ENCODE measurements at places on chromosomes 5 and 9.

DNA sequence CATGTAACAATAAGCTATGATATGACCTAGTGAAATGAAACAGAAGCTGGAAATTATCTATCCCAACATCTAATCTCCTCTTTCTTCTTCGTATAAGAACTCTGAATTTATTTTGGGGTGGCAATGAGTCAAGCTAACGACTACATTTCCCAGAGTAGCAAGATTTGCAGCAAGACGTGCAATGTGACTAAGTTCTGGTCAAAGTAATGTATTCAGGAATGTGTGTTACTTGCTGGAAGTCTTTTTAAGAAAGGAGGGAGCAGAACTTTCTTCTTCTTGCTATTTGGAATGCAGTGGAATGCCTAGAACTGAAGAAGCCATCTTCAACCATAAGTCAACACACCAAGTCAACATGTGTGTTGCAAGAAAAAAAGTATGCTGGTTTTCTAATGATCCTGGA, 406.6 kb upstream of the MEF2C start:
- DNase-seq, result no peak

DNA sequence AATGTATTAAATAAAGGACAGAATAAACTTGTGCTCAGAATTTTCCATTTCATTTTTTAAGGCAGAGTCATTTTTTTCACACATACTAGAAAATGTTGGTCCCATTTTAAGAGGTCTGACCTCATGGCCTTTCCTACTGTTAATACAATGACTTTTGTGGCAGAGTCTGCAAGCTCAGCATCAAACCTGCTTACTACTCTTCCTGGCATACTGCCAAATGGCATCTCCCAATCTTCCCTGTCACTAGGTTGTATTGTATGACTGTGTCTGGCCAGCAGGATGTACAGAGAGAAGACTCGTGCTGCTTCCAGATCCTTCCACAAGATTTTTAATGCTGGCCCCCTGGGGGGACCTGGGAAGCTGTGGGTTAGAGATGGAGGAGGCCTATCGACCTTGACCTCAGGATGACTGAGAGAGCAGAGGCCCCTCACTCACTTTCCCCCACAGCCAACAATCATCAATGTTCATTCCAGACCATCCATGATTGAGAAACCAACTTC, 64.7 kb downstream of the BARX1 start:
- no peak for DNase-seq

DNA sequence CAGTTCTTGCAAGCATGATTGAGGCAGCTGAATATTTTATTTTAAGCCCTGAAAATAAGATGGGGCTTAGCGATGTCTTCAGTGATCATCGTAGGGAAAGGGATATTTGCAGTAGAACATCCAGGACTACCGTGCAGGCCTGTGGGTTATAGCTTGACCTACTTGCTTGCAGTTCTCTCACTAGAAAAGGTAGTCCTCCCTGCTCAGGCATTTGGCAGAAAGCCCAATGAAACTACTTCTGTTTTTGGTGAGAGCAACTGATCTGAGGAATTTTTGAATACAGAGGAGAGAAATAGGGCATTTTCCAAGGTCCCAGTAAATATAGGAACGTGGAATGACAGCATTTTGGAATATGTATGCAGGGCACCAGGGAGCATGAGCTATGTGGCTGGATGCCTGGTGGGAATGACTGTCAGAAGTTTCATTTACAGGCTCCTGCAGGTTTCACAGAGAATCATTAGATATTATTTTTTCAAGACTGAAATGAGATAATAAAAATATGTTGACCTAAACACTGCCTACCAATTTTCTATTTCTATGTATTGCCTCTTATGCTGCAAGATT, 417.9 kb upstream of the ACTBL2 start:
- DNase-seq, result no peak

- DNase-seq, result no peak
These were observed 37.1 kb upstream of the KCNMB1 start for GRCh38 chr5:170426149-170426767.

- DNase-seq, result peak; percentile 40
These were observed 16.1 kb downstream of the IFNE start for GRCh38 chr9:21465859-21466518.

DNA sequence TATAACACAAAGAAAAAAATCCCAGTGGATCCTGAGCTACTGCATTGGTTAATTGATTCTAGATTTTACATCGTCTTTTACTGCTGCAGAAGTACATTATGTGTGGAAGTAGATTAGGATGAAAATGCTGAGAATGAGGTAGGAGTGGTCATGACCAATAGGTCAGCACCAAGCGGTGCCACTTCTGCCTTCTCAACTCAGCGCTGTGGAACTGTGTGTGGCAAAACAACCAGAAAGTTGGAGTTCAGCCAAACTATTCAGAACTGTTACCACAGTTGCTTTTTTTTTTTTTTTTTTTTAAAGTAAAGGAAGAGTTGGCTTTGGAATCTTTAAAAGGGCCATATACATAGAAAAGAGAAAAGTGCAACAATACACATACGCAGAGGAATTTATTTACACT, 24.2 kb downstream of the POU5F2 start:
- DNase-seq, result no peak

DNA sequence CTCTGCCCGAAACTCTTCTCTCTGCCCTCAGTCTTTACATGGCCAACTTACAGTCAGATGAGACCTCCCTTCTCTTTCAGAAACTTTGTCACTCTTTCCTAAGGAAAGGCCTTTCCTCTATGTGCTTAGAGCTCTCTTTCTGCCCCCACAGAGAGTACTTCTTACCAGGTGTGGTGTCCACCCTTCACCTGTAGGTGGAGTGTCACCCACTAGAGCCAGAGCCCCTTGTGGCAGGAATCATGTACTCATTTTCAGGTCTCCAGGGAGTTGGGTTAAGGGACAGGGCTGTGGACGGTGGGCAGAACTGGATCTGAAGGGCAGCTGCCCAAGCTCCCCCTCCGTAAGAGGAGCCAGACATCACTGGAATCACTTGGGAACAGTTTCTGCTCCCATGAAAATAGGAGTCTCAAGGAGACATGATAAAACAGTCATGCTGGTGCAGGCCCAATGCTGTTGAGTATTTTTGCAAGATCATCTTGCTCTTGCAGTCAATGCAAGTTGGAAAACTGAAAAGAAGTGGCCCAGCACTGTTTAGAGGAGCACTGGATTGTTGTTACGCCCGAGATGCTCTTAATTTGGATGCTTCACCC, 436.7 kb downstream of the ZSWIM6 start:
- no peak for DNase-seq

DNA sequence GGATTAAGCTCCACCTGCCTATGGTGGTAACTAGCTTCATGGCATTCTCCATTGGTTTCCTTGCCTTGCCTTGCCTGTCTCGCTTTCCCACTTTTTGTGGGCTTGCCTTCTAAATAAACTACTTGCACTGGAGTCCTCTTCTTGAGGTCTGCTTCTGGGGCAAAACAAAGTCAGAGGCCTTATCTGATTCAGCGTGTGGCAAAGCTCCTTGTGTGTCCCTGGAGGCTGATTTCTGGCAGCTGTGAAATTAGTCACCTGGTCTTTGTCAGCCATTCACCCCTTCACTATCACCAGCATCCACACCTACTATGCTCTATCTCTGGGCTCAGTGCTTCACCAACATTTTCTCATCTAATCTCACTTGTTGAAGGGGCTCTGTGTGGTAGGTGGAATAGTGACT, 176.2 kb downstream of the SEC61B start:
- DNase-seq, result no peak

DNA sequence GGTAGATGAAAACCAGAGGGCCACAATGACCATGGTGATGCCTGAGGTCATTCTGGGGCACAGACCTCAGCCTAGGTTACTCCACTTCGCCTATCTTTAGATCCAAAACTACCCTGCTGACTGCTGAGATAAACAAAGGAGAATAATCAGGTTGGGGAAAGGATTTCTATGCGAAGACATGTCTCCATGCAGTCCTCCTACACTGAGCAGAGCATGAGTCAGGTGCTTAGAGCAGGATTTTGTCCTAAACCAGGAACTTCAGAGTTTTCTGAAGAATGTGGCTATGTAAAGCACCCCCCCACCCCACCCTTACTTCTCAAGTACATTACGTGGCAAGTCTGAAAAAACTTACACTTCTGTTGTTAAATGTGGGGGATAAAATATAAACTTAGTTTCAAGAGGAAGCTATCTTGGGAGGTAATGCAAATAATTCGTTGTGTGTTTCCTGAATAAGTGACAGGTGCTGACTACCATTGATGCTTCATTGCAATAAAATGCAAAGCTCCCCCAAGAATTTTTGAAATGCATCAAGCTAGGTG, 19.4 kb downstream of the PDCD1LG2 start:
- DNase-seq, result no peak

GRCh38 chr5:148794275-148794674, 32.1 kb upstream of the ADRB2 start:
- no peak for DNase-seq

DNA sequence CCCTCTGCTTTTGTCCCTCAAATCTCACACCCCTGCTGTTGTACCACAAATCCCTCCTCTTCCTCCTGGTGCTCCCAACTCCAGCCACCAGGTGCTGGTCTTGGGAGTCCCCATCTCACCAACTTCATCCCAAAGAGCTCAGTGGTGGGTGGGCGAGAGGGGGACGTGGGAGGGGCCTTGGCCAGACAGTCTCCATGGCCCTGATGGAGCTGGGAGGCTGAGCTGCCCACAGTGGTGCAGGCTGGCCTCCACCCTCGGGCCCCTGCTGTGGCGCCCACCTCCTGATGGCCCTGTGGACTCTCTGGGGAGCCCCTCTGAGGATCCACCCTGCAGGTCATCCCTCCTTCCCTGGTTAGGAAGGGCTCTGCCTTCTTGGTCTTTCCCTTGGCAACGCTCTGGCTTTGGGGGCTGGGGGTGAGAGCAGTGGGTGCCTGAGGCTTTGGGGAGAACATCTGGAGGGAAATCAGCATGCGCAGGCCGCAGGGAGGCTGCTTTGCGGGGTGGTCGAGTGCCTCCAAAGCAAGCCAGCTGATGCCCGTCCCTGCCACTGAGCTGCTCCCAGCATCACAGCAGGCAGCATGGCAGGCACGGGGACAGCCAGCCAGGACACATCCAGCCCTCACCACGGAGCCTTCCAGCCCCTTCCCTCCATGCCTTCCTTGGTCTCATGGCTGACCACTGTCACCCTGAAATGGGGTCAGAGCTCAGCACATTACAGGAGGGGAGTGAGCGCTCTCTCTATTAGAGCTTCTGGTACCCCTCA, 7.6 kb upstream of the FAM163B start:
- no peak for DNase-seq

- DNase-seq, result no peak
These were observed 1.3 kb downstream of the AGPAT2 start for GRCh38 chr9:136685790-136686533.

DNA sequence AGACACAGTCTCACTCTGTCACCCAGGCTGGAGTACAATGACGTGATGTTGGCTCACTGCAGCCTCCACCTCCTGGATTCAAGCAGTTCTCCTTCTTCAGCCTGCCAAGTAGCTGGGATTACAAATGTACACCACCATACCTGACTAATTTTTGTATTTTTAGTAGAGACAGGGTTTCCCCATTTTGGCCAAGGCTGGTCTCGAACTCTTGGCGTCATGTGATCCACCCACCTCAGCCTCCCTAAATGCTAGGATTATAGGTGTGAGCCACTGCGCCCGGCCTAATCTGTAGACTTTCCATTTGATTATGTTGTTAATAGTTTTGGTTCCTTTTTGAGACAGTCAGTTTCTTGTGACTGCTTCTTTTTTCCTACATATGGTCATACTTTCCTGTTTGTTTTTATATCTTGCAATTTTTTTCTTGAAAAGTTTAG, 31.0 kb downstream of the MTREX start:
- DNase-seq, result no peak

- no peak for DNase-seq
These were observed 81.1 kb upstream of the SPIN1 start for GRCh38 chr9:88307136-88307535.

DNA sequence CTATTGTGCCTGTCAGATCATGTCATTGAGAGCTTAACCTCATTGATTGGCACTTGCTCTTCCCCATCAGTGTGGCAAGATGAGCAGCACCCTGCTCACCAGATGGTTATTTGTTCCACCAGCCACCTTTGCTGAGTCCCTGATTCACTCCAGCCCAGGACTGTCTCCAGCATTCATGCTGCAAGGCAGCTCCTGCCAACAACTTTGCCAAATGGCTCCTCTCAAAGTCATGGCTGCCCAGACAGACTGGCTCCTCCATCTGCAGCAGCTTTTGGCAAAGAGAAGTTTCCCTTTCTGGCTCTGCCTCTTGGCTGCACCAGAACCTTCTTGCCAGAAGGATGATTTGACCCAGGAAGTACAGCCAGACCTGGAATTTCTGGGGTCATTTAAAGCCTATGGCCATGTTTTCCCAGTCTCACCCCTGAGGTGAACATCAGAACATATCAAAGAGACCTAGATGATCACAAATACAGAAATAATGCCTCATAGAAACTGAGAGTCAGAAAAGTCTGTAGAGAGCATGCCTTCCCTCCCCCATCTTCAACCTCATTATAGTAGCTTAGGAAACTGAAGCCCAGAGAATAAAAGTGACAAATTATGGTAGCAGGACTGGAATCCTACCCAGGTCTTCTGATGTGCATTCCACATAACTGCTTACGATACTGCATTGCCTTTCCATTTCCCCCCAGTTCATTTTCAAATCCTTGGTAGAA, 10.4 kb downstream of the PPP2R2B start:
- no peak for DNase-seq

GRCh38 chr5:145975361-145976066, 39.1 kb downstream of the SH3RF2 start:
- no peak for DNase-seq

GRCh38 chr9:126307322-126308061, 19.1 kb upstream of the MVB12B start:
- DNase-seq, result no peak

GRCh38 chr5:15116996-15117395, 245.4 kb upstream of the ANKH start:
- DNase-seq, result no peak

DNA sequence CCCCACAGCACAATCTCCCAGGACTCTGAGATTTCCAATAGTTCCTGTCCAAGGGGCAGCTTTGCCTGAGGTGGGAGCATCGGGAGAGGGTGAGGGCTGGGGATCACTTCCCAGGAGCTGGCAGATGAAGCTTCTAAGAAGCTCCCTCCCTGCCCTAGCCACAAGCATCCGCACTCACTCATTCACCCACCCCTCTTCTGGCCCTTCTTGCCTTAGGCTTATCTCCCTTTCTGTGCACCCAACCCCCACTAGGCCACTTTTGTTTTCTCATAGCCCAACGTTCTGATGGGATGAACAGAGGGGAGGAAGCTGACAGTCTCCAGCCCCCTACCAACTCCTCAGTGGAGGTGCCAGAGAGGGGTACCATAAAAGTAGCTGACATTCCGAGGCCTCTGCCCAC, 3.7 kb upstream of the PCDH1 start:
- DNase-seq, result no peak

GRCh38 chr5:88778736-88779135, 104.2 kb downstream of the MEF2C start:
- no peak for DNase-seq

GRCh38 chr5:173807181-173807655, 80.9 kb upstream of the CPEB4 start:
- no peak for DNase-seq

GRCh38 chr9:126063326-126063725, 263.3 kb upstream of the MVB12B start:
- no peak for DNase-seq

GRCh38 chr5:113162770-113163169, 186.2 kb downstream of the DCP2 start:
- DNase-seq, result no peak

All from CD8-positive, alpha-beta memory T cell (primary cell).